Stimulated activated CD8-positive, alpha-beta memory T cell treated with anti-CD3 and anti-CD28 coated beads, Interleukin-15, amount 100 ng/mL, for 24 hours (primary cell): ENCODE measurements at places on chromosomes 2 and 18.

DNA sequence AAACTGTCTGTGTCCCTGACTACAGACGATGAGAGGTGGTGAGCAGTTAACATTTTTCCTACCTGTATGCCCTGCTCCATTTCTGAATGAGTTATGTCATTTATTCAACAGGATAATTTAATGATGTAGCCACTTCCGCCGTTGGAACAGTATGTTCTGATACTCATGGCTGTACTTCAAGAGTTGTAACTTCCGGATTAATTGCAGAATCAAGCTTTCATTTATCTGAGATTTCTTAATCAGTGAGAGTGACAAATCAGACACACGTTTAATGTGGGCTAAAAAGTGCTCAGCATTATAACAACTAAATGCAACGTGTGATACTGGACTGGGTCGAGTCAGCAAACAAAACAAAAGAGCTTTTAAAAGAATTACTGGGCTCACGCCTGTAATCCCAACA, 107.7 kb downstream of the KCTD1 start:
- DNase-seq = no peak

GRCh38 chr2:218260742-218261422, at the start of gene GPBAR1:
Gene GPBAR1 (plus strand): TSS chr2:218261015. CDS start chr2:218262725, 1,710 bp downstream.
- no peak for DNase-seq

DNA sequence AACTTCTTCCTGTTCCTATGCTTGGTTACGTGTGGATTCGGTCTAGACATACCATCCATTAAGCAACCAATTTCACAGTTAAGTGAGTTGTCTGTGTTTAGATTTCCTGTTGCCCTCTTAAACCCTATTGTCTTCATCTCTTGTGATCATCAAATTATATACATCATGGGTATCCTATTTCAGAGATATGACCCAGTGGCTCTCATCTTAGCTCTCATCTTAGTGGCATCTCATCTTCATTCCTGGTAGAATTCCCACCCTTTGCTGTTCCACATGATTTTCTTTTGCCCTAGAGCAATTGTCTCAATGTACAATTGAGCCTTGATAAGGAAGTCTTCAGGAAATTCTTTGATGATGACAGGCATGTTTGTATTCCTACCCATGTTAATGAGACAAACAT, 29.4 kb upstream of the FN1 start:
- DNase-seq = no peak

DNA sequence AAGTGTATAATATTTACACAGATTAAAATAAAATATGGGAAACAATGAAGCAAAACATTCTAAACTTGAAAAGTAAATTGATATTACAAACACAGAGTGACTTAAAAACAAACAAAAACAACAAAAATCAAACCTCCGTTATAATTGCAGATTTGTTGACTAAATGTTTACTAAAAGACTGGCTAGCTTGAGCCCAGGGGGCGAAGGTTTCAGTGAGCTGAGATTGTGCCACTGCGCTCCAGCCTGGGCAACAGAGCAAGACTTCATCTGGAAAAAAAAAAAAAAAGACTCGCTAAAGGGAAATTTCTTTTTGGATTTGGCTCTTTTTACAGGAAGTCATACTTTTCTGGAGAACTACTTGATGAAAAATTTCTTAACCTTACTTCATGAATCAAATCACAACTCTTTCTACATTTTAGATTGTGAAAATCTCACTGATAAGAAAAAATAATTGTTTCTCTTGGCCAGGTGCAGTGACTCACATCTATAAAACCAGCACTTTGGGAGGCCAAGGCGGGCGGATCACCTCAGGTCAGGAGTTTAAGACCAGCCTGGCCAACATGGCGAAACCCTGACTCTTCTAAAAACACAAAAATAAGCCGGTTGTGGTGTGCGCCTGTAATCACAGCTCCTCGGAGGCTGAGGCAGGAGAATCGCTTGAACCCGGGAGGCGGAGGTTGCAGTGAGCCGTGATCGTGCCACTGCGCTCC, 9.7 kb downstream of the TFPI start:
- DNase-seq = no peak

- DNase-seq = no peak
These were observed 605.2 kb upstream of the SYT4 start for GRCh38 chr18:43882358-43883055.

DNA sequence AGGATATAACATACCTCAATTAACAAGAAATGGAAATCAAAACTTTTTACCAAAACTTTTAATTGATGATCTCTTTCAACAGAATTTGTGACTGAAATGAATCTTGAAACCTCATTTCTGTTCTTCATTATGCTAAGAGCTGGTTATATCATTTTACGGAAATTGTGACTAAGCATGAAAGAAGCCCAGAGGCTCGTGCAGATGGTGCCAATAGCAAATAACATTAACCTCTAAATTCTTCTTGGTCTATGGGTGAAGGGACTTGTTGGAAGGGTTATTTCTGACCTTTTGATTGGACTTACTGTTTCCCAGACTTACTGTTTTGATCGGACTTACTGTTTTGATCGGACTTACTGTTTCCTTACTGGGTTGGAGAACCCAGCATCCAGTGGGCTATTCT, 435.6 kb downstream of the TDRD15 start:
- DNase-seq = no peak

GRCh38 chr2:216217904-216218260, 108.7 kb downstream of the XRCC5 start:
- DNase-seq = no peak

DNA sequence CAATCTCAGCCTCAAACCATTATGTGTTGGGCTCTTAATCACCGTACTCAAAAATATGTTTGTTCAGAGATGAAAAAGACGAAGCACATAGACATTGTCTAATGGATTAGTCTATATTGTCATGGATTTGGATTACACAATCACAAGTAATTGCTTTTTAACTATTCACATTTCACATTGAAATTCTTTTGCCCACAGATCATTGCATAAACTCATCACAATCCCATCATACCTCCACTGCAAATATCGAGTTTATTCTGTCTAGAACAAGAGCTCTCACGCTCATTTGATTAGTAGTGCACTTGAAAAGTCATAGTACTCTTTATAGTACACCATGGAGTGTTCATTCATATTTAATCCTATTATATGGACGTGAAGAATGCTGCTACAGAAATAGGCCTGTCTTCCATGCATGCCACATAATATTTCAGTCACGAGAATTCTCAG, 97.9 kb upstream of the SOX11 start:
- DNase-seq = no peak

GRCh38 chr18:33317640-33318039, 122.9 kb downstream of the CCDC178 start:
- DNase-seq = no peak

- no peak for DNase-seq
These were observed 403 bp downstream of the COL4A3 start for GRCh38 chr2:227164763-227165291.

DNA sequence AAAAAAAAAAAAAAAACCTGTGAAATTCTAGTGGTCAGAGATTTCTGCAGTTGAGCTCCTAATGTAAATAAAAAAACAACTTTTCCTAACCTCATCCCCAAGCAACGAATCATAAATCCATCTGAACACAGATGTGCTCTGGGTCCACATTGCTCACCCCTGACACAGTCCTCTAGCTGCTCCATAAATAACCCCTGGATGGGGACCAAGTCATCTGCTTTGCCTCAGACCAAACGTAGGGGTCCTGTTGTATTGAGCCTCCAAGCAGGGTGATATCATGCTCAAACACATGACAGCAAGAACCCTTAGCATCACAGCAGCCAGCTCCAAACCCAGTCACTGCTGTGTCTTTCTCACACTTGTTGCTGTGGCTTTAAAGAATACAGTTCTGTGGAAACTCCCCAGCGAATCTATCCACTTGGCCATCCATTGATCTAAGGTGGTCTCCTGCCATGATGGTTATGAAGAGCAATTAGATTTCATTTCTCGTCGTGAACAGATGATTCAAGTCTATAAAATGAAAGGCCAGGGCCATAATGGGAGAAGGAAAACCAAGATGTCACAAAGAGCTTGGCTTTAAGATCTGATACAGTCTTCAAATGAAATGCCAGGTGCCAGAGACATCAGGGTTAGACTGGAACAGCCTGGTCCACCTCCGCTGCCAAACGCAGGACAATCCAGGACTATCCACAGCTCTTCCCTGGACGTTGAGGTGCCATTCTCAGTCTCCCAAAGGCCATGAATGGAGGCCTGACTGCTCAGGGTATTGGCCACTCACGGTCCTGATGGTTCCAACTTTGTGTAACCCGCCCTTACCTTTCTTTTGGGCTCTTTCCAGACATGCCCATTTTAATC, 39.0 kb downstream of the TBC1D8 start:
- DNase-seq = no peak

GRCh38 chr2:215594766-215595165, 158.9 kb upstream of the FN1 start:
- no peak for DNase-seq

GRCh38 chr2:169664600-169664977, 29.6 kb downstream of the CFAP210 start:
- no peak for DNase-seq

GRCh38 chr2:22086726-22087125, 963.0 kb downstream of the TDRD15 start:
- DNase-seq = no peak

- no peak for DNase-seq
These were observed 2.2 kb downstream of the SIX3 start for GRCh38 chr2:44943693-44944101.

- no peak for DNase-seq
These were observed 58.6 kb upstream of the FBXO11 start for GRCh38 chr2:47964722-47965434.

DNA sequence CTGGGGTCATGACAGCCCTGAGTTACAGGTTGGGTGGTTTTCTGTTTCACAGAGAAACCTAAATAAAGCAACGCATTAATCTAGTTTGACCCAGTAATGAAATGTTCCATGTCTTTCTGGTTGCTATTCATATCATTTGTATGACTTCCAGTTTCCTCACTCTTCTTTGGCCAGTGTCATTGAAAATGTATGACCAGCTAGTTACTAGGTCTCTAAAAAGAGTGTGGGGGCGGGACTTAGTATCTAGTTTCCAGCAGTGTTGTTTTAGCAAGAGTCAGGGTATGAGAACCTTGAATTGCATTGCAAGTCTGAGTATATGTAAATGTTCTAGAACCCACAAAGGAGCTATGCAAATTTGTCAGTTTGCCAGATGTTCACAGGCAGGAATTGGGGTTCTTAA, 47.7 kb downstream of the SLC9A2 start:
- no peak for DNase-seq

- no peak for DNase-seq
These were observed 172.2 kb downstream of the DPP10 start for GRCh38 chr2:114614592-114614991.

DNA sequence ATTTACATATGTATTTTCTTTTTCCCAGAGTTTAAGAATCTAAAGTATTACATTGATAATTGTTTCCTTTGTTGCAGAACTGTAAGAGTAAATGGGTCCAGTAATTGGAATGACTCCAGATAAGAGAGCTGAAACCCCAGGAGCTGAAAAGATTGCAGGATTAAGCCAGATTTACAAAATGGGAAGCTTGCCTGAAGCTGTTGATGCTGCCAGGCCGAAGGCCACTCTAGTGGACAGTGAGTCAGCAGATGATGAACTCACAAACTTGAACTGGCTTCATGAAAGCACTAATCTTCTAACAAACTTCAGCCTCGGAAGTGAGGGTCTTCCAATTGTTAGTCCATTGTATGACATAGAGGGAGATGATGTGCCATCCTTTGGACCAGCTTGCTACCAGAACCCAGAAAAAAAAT, 183.8 kb upstream of the STON1 start:
- DNase-seq = no peak

DNA sequence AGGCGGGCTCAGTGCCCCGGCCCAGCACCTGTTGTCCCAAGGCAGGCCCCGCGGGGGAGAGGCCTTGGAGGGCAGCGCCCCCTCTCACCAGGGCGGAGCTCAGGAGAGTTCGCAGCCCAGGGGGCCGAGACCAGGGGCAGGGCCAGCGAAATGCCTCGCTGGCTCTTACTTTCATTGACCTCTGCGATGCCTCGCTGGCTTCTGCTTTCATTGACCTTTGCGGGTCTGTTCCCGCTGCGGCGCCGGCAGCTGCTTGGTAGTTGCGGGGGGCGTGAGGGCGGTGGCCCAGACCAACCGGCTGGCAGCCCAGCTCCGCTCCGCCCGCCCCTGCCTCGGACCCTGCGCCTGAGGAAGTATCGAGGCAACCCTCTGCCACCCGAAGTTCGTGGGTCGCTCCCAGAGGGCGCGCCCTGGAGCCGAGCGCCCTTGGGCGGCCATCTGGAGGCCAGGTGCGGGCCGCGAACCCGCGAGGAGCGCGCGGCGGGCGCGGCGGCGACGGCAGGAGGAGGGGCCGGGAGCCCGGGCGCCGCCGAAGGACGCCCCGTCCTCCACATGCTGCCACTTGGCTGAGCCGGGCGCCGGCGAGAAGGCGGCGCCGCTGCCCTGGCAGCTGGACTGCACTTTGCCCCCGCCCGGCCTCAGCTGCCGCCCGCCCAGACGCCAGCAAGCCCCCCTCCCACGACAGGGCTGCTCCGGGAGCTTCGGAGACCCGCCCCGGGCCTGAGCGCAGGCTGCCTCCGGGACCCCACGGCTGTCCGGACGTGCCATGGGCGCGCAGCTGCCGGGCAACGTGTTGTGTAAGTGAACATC, 118.0 kb upstream of the MSTN start:
- no peak for DNase-seq

GRCh38 chr2:239202836-239203235, 198.0 kb downstream of the HDAC4 start:
- no peak for DNase-seq

DNA sequence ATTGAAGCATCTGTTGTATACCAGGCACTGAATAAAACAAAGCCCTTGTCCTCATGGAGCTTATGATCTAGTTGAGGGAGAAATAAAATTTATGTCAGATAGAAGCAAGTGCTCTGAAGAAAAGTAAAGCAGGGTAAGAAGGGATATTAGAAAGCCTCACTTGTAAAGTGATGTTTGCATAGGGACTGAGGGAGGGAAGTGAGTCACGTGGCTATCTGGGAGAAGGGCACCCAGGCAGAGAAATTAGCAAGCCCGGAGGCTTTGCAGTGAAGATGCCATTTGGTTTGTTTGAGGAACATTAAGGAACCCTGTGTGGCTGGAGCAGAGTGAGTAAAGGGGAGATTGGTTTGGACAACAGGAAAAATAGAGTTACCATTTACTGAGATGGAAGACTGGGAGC, 52.1 kb downstream of the RBBP8 start:
- no peak for DNase-seq

DNA sequence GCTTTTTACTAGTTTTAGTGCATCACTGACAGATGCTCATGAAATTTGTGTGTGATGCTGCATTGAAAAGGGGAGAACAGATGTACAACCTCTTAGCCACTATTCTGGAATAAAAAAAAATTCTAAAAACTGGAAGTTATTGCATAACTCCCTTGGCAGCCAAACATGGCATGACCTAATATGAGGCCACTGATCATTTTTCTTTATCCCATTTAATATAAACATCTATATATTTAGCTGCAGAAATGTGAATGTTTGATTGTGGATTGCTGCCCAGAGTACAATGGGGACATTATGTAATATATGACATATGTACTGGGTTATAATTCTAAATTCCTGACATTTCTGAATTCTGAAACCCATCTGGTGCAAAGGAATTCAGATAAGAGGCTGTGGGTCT, 86.5 kb downstream of the CDCA7 start:
- DNase-seq = no peak

- no peak for DNase-seq
These were observed 31.0 kb downstream of the ABCA12 start for GRCh38 chr2:215107216-215108056.
